Stimulated activated CD4-positive, alpha-beta T cell treated with anti-CD3 and anti-CD28 coated beads, Interleukin-12 subunit alpha, Interleukin-12 subunit beta, amount 100 ng/mL, for 24 hours (primary cell): ENCODE measurements at places on chromosomes 7 and 10.

DNA sequence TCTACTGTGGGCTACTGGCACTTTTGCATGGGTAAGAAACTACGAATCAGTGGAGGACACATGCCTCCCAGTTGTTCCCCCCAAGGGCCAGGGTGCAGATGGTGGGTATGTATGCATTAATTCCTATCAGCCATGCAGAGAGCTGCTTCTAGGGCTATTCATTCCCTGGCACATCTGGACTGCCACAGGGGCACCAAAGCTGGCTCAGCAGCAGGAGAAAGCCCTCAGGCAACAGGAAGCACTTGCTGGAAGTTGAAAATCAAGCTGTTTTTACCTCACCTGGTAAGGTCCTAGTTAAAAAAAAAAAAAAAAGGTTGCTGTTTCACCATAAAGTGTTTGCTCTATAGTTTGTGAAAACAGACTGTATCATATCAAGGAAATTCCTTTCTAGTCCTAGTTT is 1342.6 kb downstream of the REEP3 start:
- DNase-seq = no peak

- DNase-seq = no peak
These were observed 5.0 kb upstream of the WBP1L start for GRCh38 chr10:102738692-102739121.

DNA sequence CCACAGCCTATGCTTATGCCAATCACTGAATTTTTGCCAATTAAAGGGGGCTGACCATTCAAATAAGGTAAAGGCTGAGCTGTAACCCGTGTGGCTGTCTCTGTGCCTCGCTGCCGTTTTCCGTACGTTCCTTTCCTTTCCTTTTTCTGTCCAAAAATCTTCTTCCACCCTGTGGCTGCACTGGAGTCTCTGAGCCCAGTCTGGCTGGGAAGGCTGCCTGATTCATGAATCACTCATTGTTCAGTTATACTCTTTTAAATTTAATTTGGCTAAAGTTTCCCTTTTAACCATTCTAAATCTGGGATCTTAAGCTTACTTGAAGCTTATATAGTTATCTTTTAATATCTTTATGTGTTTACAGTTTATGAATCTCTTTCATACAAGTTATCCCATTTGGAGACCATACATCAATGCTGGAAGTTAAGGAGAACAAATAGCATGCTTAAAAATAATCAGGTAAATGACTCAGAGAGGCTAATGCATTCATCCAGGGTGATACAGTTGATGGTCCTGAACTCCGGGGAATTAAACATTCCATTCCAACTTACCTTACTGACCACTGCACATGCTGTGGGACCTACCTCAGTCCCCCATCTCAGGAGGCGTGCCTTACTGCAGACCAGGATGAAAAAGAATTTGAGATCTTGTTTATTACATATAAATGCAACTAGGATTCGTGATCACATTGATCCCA is 385.3 kb upstream of the ADARB2 start:
- DNase-seq = no peak

- no peak for DNase-seq
These were observed 18.8 kb upstream of the PAXIP1 start for GRCh38 chr7:155021699-155022145.

DNA sequence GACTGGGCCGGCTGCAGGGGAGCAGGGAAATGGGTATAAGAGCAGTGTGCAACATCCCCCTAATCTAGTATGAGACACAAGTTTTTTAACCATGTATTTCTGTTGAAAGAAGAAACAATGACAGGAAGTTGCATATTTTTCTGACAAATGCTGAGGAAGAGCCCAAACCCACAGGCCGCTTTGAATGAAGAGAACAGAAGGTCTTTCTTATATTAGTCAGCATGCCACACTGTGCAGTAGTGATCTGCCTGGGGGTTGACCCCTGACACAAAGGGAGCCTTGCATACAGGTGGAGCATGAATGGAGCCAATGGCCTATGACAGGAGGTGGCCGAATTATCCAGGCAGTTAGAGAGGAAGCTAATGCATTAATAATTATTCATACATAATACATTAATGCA is 518.3 kb downstream of the PLXDC2 start:
- DNase-seq = no peak

GRCh38 chr10:1545524-1545923 is 191.8 kb downstream of the ADARB2 start:
- no peak for DNase-seq

GRCh38 chr7:155339474-155339873 is 41.8 kb downstream of the INSIG1 start:
- DNase-seq = no peak

DNA sequence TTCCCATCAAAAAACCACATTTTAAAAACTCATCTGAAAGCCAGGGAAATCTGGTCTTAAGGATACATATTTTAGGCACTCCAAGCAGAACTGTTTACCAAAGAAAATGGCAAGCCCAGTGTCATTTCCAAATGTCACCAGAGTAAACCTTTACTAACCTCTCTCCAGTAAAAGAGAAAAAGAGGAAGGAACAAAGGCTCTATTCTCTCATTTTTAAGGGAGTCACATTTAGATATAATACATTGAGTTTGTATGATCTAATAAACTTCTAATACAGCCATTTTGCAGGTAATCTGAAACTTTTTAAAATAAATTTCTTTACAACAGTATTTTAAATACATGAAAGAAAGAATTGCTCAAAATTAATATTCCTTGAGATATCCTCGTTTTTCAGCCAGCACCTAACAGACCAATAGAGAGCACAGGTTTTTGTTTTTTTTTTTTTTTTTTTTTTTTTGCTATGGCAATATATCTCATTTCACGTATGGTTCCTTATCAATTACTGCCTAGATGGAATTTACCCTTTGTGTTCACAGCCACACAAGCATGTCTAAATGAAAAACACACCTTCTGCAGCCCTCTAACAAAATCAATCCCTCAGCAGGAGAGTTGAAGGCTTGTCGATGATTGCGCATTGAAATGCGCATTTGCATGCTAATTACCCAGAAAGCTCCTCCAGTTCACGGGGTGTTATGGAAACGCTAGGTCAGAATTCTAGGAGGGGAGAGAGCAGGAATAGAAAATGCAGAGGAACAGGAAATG is 39.8 kb upstream of the MSRB2 start:
- no peak for DNase-seq

GRCh38 chr7:158706273-158706704 is 1.7 kb upstream of the NCAPG2 start:
- no peak for DNase-seq

DNA sequence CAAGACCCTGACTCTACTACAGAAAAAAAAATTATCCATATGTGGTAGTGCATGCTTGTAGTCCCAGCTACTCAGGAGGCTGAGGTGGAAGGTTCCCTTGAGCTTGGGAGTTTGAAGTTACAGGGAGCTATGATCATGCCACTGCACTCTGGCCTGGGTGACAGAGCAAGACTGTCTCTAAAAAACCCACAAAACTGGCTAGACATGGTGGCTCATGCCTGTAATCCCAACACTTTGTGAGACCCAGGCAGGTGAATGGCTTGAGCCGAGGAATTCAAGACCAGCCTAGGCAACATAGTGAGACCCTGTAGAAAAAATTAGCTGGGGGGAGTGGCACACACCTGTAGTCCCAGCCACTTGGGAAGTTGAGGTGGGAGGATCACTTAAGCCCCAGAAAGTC is 32.9 kb upstream of the CHST3 start:
- no peak for DNase-seq

DNA sequence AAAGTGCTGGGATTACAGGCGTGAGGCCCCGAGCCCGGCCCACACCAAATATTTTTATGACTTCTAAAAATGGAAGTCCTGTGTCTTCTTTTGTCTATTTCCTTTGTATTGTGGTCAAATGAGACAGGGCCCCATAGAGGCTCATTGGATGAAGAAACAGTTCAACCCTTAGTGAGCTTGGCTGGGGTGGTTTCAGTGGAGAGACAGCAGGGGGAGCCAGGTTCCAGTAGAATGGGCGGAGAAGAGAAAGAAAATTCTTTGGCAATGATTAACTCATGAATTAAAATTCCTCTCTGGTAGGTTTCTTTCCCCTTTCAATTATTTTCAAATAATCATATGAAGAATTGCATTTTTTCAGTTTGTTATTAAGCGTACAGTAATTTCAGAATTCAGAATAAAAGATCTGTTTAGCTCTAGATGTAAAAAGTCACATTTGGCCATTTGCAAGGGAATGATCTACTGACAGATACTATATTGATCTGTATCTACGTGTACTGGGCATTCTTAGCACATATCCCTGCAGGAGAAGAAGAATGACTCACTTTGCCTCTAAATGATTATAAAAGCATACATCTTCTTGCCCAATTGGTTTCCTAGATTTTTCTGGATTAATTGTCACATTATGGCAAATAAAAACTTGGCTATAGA is 43.2 kb downstream of the PNLIPRP3 start:
- DNase-seq = no peak

- DNase-seq = no peak
These were observed 88.9 kb downstream of the APBB1IP start for GRCh38 chr10:26527018-26527417.

DNA sequence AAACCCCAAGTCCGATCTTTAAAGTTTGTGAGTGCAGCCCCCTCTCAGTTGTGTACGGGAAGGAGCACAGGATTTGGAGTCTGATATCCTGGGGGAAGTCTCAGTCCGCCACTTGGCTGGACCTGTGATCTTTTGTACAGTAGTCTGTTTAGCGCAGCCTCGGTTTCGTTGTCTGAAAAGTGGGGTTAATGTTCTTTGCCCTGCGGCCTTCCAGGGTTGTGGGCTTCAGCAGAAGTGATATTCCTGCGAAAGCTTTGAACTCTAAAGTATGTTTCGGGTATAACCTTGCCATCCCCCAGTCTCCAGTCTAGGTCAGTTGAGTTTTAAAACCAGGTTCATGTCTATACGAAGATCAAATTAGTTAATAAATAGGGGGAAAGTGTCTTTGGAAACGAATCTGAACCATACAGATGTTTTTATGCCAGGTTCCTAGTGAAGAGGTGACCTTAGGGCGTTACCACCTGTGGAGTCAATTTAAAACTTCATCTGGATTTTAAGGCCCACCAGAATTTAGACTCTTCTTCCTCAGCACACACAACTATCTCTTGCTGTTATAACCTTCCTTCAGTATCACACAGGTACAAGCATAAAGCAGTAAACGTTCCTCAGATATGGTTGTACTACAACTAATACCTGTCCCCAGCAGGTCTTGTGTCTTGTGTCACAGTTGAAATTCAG is 904 bp downstream of the R3HCC1L start:
- no peak for DNase-seq

- DNase-seq = no peak
These were observed 272.7 kb downstream of the GFRA1 start for GRCh38 chr10:116000151-116000842.

DNA sequence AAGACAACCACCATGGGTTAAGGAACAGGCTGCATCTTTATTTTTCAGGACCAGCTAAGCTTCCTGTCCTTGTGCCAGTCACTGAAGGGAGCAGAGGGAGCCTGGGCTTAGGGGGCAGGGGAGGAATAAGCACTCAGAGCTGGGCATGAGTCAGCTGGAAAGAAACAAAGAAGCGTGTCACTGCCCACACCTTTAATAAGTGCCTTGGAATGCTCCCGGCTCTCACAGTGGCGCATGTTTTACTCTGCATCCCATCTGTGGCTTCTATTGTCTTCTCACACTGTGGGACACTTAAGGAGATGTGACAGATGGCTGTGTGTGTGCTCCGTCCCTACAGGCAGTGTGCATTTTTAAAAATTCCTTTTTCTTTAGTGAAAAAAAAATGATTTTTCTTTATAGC is 71.7 kb downstream of the MTURN start:
- no peak for DNase-seq

GRCh38 chr10:131132681-131133080 is 178.8 kb downstream of the TCERG1L start:
- DNase-seq = no peak

GRCh38 chr7:132944774-132945173 is 137.1 kb downstream of the CHCHD3 start:
- DNase-seq = no peak

DNA sequence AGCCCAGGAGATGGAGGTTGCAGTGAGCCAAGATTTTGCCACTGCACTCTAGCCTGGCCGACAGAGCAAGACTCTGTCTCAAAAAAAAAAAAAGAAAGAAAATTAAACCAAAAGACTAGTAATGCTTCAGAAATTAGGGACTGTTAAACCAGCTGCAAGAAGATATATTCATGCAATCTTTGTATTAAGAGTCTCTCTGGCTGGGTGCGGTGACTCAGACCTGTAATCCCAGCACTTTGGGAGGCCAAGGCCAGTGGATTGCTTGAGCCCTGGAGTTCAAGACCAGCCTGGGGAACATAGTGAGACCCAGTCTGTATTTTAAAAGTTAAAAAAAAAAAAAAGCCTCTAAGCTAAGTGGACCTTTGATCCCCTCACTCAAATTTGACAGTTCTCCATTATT is 2.5 kb upstream of the HNRNPF start:
- no peak for DNase-seq

- DNase-seq = no peak
These were observed 24.7 kb upstream of the TFAM start for GRCh38 chr10:58360412-58361004.

GRCh38 chr10:32962521-32962920 is 4.5 kb upstream of the ITGB1 start:
- DNase-seq = no peak

DNA sequence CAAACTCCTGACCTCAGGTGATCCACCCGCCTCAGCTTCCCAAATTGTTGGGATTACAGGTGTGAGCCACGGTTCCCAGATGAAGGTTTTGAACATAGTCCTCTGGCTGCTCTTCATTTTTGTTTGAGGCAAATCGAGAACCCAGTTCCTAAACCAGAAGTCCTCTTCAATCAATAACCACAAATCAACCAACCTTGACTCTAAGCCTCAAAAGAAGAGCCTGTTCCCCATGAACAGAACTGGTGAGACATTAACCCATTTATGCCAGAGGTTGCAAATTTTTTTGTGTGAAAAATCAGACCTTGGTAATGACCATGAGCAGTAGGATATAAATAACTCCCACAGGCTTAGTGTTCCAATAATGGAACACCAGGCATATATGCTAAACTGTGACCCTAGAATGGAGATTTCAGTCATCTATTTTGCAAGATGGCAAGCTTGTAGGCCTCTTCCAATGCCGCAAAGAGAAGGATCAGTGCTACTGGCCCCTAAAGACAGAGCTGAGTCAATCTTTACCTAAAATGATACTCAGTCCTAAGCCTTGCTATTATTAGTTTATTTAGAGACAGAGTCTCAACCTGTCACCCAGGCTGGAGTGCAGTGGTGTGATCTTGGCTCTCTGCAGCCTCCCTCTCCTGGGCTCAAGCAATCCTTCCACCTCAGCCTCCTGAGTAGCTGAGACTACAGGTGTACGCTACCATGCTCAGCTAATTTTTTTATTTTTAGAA is 15.9 kb downstream of the KPNA7 start:
- no peak for DNase-seq

DNA sequence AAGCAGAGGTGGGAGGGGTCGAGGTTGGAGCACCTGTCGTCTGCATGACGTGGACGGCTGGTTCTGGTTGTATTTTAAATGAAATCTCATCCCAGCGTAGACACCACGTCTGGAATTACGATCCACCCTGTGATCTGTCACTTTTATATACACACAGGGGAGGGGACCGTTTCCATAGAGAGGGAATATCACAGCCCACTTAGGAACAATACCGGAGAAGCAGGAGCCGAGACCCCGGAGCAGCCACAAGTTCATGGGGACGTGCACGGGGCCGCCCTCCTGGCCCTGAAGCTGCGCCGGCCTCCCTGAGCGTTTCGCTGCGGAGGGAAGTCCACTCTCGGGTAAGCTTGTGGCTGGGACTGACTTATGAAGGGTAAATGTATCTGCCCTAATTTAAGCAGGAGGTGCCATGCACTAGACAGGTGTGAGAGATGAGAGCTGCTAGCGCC is at the start of gene UCN3:
Gene UCN3, plus strand, starts transcription at position 77 of the 449 bp plus-strand sequence. CDS start 8,755 bp downstream, outside the sequence.
- no peak for DNase-seq
